Vagina (tissue), 2 donors: ENCODE measurements at places on chromosomes 2 and 18.

GRCh38 chr2:207483066-207483465, 46.7 kb upstream of the CREB1 start:
- no peak for DNase-seq
- no peaks in the 10 kb centered on the region for H3K4me1 ChIP-seq
- H3K27ac ChIP-seq = no peak overlapping the region
- H3K27me3 ChIP-seq = no peaks in the 10 kb centered on the region
- H3K4me3 ChIP-seq = no peak overlapping the region

- no peaks in the 10 kb centered on the region for H3K27me3 ChIP-seq
- peak overlapping the region; percentile 15 for H3K4me3 ChIP-seq
- H3K4me1 ChIP-seq = peaks cover 48% of the 10 kb centered on the region
- no peak for DNase-seq
These were observed 14.2 kb downstream of the CAPG start for GRCh38 chr2:85395912-85396475.

GRCh38 chr2:37912056-37912455, 13.0 kb upstream of the RMDN2 start:
- H3K4me3 ChIP-seq = no peak overlapping the region
- no peak overlapping the region for H3K27ac ChIP-seq
- H3K36me3 ChIP-seq = no peaks in the 10 kb centered on the region
- no peaks in the 10 kb centered on the region for H3K27me3 ChIP-seq

- H3K27ac ChIP-seq = peak overlapping the region; percentile 88
- DNase-seq = no peak
These were observed 882 bp downstream of the ZBTB14 start for GRCh38 chr18:5294457-5295230.

GRCh38 chr18:12659904-12660605, 2.1 kb upstream of the SPIRE1 start:
- no peaks in the 10 kb centered on the region for H3K27me3 ChIP-seq
- peak overlapping the region; percentile 1 for H3K27ac ChIP-seq
- no peak overlapping the region for H3K4me3 ChIP-seq
- H3K4me1 ChIP-seq = peaks cover 23% of the 10 kb centered on the region
- no peaks in the 10 kb centered on the region for H3K36me3 ChIP-seq

DNA sequence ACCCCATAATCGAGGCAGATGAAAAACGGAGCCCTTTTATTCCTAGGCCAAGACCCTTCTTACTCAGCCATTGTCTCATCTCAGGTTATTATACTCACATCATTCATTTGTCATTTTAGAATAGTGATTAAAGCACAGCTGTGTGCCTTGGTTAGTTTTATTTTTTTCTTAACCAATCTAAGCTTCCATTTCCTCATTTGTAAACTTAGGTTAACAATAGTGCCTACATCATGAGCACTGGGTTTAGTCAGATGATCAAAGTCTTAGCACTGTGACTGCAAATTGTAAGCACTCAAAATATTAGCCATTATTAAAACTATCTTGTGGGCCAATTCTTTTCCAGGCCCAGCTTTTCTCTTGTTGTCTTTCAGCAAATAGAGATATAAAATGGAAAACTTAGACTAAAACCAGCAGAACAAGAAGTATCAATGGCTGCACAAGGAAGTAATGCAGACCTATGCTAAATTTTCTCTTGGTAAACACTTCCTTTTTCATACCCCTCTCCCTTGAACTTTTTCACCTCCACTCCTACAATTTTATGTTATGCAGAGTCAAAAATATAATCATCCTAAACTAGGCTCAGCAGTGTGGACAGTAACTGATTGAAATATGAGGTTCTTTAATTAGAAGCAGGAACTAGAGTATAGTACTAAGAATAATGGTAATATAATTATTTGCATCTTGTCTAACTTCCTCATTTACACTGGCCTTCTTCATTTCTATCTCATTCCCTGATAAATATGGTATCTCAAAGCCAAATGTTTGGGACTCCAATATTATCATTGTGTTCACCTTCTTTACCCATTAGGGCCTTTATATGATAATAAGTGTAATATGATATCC, 21.5 kb upstream of the GALNT3 start:
- DNase-seq = no peak
- no peak overlapping the region for H3K4me3 ChIP-seq
- no peaks in the 10 kb centered on the region for H3K36me3 ChIP-seq

DNA sequence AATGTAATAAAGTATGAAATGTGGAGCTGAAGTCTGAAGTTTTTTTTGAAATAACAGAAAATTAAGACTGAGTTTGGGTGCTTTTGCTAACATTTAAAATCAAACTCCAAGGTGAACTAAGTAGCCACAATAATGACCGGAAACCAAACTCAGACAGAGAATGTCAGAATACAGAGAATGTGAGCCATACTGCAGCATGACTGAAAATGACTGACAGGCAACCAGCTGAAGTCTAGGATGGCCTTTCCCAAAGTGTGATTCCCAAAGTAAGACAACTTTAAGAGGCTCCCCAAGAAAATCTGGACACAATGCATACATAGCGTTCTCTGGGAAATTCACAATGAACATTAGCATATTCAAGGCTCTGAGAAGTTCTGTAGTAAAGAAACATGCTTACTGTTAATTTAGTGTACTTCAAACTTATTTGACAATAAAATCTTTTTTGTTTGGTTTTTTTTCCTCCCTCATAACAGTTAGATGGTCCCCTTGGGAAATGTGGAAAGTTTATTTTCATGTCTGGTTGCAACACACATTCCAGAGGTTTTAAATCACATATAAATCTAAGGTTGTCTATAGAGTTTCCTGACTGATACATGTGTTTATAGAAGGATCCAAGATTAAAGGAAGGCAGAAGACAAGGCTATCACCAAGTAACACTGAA, 28.6 kb downstream of the PLA2R1 start:
- no peak overlapping the region for H3K27ac ChIP-seq
- peaks cover 10% of the 10 kb centered on the region for H3K36me3 ChIP-seq
- no peaks in the 10 kb centered on the region for H3K27me3 ChIP-seq

DNA sequence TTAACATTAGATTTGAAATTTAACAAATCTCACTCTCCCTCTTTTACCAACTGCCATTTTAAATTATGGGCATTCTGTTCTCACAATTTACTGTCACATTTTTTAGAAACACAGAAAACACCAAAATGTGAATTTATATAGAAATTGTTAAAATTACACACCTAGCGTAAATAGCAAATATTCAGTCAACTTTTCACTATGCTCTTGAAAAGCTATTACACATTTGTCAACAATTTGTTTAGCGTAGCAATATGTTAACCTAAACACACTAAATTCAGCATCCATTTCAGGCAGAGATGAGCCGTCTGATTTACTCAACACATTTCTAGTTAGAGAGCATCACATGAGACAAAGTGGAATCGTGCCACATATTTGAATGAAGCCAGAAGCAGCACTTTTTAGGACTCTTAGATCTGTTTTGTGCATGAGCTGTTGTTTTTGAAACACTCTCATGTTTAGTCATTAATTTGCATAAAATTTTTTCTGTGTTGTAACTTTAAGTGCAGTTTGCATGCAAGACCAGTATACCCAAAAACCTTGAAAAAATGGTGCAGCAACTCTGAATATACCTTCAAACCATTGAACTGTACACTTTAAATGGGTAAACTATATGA, 8.2 kb downstream of the TTC32 start:
- H3K4me3 ChIP-seq = no peak overlapping the region
- no peak overlapping the region for H3K27ac ChIP-seq
- H3K27me3 ChIP-seq = no peaks in the 10 kb centered on the region
- H3K36me3 ChIP-seq = no peaks in the 10 kb centered on the region

DNA sequence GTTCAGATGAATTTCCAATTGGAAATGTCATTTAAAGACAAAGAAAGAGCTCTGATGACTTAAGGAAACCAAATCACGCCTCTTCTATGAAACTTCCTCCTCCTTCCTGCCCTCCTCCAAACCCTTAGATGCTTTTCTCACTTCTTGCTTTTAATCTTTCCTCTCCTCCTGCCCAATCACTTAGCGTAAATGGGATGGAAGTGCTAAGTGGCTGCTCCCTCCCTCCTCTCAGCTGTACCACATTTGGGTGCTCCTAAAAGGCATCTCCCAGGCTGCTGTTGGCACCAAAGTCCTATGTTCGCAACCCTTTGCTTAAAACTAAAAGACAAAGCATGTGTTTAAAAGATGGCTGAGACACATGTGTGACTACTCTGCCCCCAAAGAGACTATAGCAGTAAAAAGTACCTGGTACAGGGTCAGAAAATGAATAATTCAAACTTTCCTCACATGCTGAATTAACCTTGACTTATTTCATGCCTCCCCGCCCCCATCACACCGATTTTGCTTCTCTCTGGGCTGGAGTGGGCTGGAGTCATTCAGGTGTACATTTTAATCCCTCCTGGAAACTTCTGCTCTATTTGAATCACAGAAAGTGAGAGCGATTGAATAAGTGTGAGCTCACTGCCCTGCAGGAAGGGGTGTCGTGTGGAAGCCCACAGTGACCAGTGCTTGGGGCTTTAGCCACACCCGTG, 59.2 kb upstream of the KLF7 start:
- H3K27me3 ChIP-seq = no peaks in the 10 kb centered on the region
- peaks cover 22% of the 10 kb centered on the region for H3K4me1 ChIP-seq
- H3K27ac ChIP-seq = no peak overlapping the region
- H3K4me3 ChIP-seq = no peak overlapping the region
- DNase-seq = no peak

GRCh38 chr2:230011617-230012016, 57.1 kb downstream of the SLC16A14 start:
- H3K4me3 ChIP-seq = no peak overlapping the region
- no peaks in the 10 kb centered on the region for H3K27me3 ChIP-seq
- H3K27ac ChIP-seq = no peak overlapping the region
- peaks cover 9% of the 10 kb centered on the region for H3K4me1 ChIP-seq
- DNase-seq = no peak
- no peaks in the 10 kb centered on the region for H3K36me3 ChIP-seq

GRCh38 chr2:224272237-224272910, 129.5 kb downstream of the FAM124B start:
- no peak overlapping the region for H3K4me3 ChIP-seq
- no peaks in the 10 kb centered on the region for H3K36me3 ChIP-seq
- H3K27ac ChIP-seq = no peak overlapping the region
- peaks cover 4% of the 10 kb centered on the region for H3K4me1 ChIP-seq

GRCh38 chr2:49935449-49935848, 781.1 kb upstream of the FSHR start:
- H3K27ac ChIP-seq = no peak overlapping the region
- H3K27me3 ChIP-seq = no peaks in the 10 kb centered on the region
- DNase-seq = no peak
- no peaks in the 10 kb centered on the region for H3K4me1 ChIP-seq
- H3K36me3 ChIP-seq = no peaks in the 10 kb centered on the region

GRCh38 chr18:78768221-78768620, 211.4 kb upstream of the SALL3 start:
- no peaks in the 10 kb centered on the region for H3K4me1 ChIP-seq
- H3K27me3 ChIP-seq = no peaks in the 10 kb centered on the region
- H3K4me3 ChIP-seq = no peak overlapping the region

DNA sequence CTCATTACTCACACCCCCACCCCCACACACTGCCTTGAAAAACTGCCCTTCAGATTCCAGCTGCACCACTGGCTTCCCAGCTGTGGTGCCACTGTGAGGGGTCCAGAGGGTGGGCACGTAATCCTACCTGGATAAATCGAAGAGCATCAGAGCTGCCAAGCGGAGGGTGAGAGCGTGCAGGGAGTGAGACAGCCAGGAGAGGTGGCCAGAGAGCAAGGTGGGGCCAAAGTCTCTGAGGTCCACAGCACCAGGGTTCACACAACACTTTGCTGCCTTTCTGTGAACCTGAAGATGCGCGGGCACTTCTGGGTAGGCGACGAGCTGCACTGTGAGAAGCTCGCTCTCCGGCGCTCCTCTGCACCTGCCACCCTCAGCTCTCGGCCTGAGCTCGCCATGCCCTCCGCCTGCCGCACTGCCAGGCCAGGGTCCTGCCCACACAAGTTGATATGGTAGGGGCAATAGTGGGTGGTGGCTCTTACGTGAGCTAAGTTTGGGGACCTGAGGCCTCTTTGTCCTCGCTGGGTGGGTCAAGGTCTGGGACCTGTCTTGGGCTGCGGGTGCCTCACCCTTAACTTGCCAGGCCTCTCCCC, 83.9 kb downstream of the MARCO start:
- no peak overlapping the region for H3K27ac ChIP-seq
- no peaks in the 10 kb centered on the region for H3K36me3 ChIP-seq
- H3K4me3 ChIP-seq = no peak overlapping the region
- no peak for DNase-seq
- no peaks in the 10 kb centered on the region for H3K27me3 ChIP-seq

DNA sequence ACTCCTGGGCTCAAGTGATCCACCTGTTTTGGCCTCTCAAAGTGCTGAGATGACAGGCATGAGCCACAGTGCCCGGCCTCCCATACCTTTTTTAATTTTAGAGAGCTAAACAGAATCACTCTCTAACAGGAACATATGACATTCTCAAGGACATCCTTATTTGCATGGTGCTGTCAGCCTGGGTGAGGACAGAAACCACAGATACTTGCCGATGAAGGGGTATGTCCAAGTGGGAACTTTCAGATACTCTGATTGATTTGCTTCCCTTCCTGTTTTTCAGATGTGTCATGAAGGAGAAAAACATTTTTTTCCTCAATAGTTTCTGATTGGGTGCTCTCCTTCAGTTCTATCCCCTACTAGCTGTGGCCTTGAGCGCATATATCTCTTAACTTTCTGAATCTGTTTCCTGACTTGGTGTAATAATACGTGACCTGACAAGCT, 49.6 kb downstream of the MYO3B start:
- H3K4me3 ChIP-seq = no peak overlapping the region
- H3K36me3 ChIP-seq = no peaks in the 10 kb centered on the region
- no peak overlapping the region for H3K27ac ChIP-seq
- no peak for DNase-seq
- no peaks in the 10 kb centered on the region for H3K27me3 ChIP-seq

DNA sequence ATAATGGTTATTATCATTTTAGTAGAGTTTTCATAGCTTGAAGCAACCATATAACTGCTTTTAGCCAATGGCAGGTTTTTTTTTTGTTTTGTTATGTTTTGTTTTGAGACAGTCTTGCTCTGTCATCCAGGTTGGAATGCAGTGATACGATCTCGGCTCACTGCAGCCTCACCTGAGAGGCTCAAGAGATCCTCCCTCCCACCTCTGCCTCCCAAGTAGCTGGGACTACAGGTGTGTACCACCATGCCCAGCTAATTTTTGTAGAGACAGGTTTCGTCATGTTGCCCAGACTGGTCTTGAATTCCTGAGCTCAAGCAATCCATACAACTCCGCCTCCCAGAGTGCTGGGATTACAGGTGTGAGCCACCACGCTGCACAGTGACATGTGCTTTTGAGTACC, 117.5 kb upstream of the GAREM1 start:
- H3K27ac ChIP-seq = no peak overlapping the region
- no peak for DNase-seq
- no peaks in the 10 kb centered on the region for H3K4me1 ChIP-seq
- H3K27me3 ChIP-seq = no peaks in the 10 kb centered on the region

DNA sequence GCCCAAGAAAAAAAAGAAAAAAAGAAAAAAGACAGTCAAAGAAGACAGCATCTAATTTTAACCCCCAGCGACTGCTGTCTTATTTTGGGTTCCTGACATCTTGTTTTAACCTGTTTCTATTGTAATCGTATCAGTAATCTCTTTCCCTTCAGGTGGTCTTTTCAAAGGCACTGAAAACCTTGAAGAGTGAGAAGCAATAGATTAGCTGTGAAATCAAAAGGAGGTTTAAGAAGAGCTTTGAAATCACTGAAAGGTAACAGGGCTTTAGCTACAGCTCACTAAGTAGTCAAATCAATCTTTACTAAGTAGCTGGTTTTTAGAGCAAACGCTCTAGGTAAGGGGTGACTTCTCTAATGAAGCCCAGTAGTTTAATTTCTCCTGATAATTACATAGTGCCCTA, 5.4 kb upstream of the TANC1 start:
- H3K27ac ChIP-seq = no peak overlapping the region
- H3K4me3 ChIP-seq = no peak overlapping the region
- H3K27me3 ChIP-seq = no peaks in the 10 kb centered on the region
- H3K4me1 ChIP-seq = peaks cover 10% of the 10 kb centered on the region
